ENCODE measurements at places on chromosomes 4 and X. TPM values are rescaled to one million over a fixed set of nuclear protein-coding genes. Genes with fewer than 3 reads are reported as not detected.

GRCh38 chrX:57918750-57919436 lies 8.6 kb upstream of the ZXDA start:
- DNase-seq = peak; percentile 26

- DNase-seq = no peak
These were observed 233.1 kb upstream of the DKK2 start for GRCh38 chr4:107269175-107269574.

- DNase-seq = no peak
These were observed 27.3 kb upstream of the NEIL3 start for GRCh38 chr4:177282284-177282835.

GRCh38 chr4:30696191-30696590 lies 24.0 kb upstream of the PCDH7 start:
- DNase-seq = no peak

DNA sequence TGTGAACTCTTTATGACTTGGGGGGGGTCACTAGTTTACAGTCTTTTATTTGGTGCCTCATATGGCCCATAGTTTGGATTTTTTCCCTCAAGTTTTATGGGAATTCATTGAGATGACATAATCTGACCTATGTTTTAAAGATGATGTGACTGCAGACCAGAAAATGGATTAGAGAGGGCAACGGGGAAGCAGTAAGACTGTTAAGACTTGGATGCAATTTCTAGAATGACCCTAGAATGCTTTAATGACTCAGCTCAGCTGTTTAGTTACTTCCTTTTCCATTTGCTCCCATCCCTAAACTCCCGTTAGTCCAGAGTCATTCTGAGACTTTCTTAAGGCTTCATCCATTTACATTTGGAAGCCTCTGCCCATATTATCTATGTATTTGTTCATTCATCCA lies 59.9 kb upstream of the PDGFRA start:
- no peak for DNase-seq

- no peak for DNase-seq
These were observed 18.3 kb downstream of the CNGA2 start for GRCh38 chrX:151752847-151753246.

DNA sequence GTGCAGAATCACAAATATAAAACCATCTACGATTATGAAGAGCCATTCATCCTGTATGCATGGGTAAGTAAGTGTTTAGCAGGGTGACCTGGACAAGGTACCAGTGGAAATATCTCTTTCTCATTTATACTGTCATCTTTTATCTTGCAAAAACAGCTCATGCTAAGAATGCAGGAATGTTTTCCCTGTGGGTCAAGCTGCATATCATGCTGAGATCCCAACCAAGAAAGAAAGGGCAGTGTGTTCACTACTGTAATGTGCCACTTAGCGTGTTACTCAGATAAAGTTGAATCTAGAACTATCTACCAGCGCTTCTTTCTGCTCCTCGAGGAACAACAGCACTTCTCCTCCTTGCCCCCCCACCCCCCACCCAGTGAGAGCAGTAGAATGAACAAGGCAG lies 212.7 kb upstream of the TBL1X start:
- DNase-seq = no peak

- DNase-seq = no peak
These were observed 29.7 kb downstream of the SYNPO2 start for GRCh38 chr4:118918388-118918787.

DNA sequence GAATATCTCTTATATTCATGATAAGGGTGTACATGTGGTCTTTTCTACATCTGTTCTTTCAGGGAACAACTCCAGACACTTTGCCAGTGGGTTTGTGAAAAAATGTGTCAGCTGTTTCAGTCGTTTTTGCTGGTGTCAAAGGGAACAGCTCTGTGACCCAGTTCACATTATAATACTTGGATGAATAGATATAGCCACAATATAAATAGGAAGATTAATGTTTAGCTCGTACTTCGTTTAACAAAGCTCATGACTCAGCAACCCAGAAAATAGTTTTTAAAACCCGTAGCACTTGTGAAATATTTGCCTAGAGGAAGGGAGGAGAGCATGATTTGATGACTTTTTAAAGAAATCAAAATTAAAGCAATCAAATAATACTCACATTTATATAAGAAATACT lies 7.9 kb downstream of the LIAS start:
- DNase-seq = no peak

- DNase-seq = no peak
These were observed 74.6 kb downstream of the DOCK11 start for GRCh38 chrX:118570209-118570608.

GRCh38 chr4:145230726-145231125 lies 50.3 kb upstream of the OTUD4 start:
- no peak for DNase-seq

DNA sequence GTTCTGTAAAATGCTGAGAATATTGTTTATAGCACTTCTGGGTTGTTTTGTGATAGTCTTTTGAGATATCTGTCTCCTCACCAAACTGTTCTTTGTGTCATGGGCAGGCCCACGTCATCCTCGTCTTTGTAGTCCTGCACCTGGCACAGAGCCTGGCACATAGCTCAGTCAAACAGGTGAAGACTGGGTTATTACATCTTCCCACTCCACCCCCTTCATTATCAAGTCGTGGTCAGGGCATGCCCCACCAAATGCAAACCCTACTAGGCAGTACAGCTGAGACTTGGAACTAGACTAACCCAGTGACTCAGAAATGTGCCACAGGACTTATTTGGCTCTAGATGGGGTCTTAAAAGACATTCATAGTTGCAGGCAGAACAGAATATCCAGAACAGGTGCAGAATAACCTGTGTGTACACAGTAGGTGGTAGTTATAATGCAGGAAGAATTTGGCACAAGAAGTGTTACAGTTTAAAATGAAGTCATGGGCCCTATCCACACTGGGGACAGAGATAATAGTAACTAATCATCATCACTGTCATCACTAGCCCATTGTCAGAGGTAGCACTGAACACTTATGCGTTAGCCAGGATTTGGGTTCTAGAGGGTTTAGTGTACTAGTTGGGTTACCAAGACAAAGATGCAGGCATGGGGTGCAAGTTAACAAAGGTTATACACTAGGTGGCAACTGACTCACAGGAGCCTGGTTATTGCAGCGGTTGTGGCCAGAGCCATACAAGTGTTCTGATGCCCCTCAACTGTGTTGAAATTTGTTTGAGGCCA lies 74.9 kb downstream of the TBL1X start:
- DNase-seq = no peak

DNA sequence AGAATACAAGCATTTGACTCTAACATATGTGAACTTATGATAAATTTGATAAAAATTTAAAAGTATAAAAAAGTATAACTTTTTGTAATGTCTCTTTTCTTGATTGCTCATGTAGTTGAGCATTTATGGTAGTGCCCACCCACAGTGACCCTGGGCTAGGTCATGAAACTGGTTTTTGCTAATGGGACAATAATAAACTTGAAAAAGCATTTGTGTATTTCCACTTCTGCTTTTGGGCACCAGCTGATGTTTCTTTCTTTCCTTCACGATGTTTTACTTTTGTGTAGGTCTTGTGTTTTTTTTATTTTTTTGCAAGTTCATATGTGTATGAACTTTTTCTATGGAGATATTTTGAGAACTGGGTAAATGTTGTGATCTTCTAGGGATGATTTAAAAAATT lies 313.1 kb downstream of the CBLL2 start:
- DNase-seq = no peak

DNA sequence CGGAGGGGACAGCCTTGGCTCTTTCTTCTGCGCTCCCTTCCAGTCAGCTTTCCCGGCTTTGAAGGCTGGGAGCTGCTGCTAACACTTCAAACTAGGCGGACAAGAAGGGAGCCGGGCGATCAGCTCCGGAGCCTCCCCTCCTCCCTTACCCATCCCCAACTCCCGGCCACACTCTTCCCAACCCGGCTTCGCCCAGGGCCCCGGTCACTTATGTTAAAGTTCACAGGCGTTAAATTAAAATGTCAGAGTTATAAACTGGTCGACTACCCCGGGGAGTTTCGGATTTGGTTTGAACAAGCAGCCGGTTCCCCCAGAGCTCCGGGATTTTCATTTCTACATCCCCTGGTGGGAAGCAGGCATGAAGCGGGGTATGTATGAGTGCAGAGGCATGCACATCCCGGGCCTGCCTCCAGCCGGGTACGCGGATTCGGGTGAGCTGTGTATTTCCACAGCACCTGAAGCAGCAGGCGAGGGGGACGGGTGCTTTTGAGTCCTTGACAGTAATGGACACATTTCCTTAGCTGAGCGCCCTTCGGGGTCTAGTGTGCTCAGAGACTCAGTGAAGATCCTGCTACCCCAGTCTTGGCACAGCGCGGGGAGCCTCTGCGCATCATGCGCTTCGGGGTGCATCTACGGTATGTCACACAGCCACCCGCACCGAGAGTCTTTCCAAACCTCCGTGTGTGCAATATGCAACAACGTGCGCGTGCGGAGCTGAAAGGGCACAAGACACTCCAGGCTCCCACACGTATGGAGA lies 880 bp downstream of the UNC5C start:
- peak; percentile 39 for DNase-seq

MTNR1A gene
- total RNA-seq = not detected

COQ2 gene
- 20.0 TPM for total RNA-seq

HSFX2 gene
- total RNA-seq = not detected

UCHL1 gene
- total RNA-seq = 4.8 TPM
